ENCODE measurements at places on chromosomes 3 and 15.

GRCh38 chr3:107962037-107962436, 128.8 kb downstream of the CD47 start:
- DNase-seq = no peak

- DNase-seq = no peak
Measured at GRCh38 chr3:122123850-122124249, 59.6 kb upstream of the CASR start.

GRCh38 chr3:123067689-123068600, 1.1 kb downstream of the PDIA5 start:
- no peak for DNase-seq

DNA sequence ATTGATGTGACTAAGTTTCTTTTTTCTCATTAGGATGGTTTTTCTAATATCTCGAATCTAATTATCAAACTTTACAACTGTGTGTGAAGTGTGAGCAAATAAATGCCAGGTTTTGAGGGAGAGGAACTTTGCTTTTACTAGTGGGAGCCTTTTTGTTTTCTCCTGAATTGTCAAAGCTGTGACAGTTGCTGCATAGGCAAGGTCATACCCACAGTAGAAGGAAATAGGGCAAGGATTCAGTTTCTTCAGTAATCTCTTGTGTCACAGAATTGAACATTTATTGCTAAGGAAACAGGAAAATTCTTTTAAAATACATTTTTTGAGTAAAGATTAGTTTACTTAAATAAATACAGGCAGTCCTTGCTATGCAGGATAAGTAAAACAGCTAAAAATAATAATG, 19.5 kb downstream of the GMPS start:
- DNase-seq = no peak

- no peak for DNase-seq
Measured at GRCh38 chr3:65992106-65992505, 46.6 kb downstream of the MAGI1 start.

DNA sequence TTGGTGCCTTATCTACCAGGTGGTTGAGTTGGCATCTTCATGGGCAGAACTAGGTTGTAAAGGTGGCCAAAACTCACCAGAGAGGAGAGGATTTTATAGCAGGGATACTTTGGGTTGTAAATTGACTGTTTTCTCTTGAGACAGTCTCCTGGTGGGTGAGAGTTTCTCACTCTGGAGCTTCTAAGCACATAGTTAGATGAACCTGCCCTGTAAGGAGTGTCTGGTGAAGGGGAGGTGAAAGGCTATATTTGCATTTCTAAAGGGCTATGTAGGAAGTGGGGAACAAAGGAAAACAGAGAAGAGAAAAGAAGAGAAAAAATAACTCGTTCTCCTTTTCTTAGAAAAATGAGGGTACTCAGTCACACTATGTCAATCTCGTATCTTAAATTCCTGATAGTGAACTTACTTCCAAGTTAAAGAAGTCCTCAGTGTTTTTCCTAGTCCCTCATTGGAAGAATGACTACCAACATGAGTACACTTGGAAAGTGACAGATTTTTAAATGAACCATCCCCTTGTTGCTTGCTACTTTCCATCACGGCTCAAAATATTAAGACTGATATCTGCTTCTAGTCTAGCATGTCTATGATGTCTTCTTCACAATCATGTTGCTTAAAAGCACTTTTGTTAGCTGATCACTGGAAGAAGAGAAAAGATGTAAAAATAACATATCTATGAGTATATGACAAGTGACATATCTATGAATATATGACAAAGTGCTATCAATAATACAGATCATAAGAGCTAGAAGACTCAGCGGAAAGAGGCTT, 113.8 kb upstream of the P2RY1 start:
- DNase-seq = no peak

GRCh38 chr3:50370594-50370993, 11.3 kb upstream of the TMEM115 start:
- no peak for DNase-seq
